ENCODE measurements at places on chromosomes 3 and 15.

GRCh38 chr3:119329551-119329950 is 35.4 kb downstream of the ARHGAP31 start:
- DNase-seq = no peak

DNA sequence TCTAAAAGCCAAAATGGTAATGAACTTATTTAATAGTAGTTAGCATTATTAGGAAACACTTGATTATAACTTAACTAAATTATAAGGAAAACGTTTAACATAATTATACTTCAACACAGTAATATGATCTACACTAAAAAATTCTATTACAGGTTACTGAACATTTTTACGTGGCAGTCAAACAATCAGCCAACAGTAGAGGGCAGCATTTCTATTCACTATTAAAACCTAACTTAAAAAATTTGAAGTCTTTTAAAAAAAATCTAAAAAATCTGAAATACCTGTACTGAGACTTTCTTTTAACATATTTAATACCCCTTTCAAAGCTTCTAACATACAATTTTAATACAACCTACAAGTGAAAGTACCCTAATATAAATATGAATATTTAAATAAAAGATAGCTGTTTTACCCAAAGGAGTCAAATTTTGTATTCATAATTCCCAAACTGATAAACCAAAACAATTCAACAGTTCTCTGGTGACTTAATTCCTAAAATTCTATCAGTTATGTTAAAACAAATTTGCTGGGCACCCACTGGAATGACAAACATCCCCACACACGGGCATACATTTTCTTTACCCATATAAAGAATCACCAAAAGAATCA is 41.5 kb downstream of the DLG1 start:
- DNase-seq = no peak

GRCh38 chr3:27500035-27500434 is 15.9 kb upstream of the SLC4A7 start:
- no peak for DNase-seq

DNA sequence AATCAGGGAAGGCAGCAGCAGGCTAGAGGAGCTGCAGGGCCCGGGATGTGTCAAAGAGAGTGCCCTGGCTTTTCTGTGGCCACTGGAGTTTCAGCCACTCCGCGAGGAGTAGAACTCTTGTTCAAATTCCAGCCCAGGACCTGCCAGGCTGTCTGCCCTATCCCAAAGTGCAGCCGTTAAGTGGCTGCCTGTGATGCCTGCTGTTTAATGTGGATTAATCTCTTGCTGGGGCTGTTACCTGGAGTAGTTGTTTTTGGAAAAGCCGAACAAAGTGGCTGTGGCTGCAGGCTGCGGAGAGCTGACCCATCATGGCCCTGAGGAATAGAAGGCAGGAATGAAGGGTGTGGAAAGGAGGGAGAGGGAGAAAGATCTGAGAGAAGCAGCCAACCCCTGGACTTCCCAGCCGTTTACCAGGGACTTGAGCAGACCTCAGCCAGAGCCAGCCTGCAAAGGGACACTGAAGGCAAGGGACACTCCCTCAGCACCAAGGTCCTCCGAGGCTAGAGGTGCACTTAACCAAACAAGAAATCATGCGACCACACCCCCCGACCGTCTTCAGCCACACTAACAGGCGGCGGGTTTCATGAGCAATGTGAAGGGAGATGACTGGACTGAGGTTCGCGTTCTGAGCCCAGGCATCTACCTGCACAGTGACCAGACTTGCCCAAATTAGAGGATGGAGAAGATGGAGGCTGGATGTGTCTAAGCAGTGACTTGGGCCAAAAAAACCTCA is 4.7 kb downstream of the CDAN1 start:
- DNase-seq = no peak

DNA sequence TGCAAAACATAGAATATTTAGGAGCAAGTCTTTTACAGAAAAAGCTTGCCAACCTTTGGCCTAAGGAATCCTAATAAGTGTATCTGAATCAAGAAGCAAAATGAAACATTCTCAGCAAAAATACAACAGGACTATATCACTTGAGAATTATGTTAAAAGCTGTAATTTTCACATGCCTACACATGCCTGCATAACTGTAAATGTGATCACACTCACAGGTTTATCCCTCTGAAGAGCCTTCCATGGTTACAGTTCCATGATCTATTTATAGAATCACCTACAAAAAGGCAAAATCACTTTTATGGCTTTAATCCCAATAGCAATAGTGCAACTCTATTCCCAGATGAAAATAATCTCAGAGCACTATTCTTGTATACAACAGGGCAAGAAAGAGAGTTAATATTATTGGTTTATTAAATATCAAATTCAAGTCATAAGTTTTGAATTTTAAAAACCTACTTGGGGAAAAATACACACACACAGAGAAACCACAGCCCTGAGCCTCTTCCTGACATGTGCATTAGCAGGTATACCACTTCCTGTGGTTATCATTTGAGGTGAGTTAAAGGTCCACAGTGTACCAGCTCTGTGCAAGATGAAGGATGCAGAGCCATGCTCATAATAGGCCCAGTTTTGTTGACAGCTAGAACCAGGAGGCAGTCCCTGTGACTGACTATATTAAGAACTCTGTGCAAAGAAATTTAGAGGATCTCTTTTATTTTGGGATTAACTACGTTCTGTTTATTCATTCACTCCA is 252.5 kb upstream of the TGFBR2 start:
- no peak for DNase-seq

DNA sequence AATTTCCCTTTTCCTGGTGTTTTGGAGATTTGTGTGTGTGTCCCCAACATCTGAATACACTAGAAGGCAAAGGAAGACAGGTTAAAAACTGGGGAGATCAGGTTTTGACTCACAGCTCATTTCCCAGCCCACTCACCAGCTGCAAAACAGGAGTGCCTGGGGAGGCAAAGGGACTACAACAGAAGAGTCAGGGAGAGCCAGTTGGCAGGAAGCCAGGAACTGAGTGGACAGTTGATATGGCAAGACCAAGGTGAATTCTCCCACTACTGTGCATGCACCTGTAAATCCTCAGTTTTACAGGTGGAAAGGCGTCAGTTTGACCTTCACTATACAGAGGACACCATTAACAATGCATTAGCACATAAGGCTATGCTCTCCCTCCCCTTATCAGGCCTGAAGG is 901.5 kb upstream of the SEMA6D start:
- no peak for DNase-seq

DNA sequence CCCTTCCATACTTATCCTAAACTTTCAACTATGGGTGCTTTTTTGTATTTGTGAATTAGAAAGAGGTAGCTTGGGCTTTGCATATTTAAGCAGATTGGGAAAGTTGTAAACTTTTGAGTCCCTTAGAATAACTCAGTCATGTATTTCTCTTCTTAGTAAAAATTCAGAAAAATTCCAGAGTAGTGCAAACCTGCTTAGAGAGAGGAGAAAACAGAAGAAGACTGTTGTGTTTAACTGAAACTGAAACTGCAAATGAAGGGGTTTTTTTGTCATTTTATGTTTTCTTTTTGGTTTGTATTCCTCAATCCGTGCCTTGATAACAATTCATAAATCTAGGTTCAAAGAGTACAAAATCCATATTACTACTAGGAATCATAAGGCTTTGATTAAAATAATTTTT is 31.3 kb downstream of the CD200 start:
- no peak for DNase-seq

DNA sequence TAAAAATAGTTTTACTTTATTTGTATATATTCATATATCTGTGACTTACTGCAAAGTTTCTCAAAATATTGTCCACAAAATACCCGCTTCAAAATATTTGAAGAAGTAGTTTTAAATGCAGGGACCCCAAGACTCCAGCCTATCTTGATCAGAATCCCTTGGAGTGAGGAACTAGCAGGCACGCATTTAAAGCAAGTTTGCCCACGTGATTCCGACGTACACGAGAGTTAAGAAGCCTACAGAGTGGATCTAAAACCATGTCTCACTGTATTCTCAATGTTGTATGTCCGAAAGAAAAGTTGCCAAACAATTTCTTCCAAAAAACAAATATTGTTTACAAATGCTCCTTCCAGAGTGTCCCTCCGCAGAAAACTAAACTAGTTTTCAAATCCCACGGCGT is 1.7 kb downstream of the GABRB3 start:
- no peak for DNase-seq

DNA sequence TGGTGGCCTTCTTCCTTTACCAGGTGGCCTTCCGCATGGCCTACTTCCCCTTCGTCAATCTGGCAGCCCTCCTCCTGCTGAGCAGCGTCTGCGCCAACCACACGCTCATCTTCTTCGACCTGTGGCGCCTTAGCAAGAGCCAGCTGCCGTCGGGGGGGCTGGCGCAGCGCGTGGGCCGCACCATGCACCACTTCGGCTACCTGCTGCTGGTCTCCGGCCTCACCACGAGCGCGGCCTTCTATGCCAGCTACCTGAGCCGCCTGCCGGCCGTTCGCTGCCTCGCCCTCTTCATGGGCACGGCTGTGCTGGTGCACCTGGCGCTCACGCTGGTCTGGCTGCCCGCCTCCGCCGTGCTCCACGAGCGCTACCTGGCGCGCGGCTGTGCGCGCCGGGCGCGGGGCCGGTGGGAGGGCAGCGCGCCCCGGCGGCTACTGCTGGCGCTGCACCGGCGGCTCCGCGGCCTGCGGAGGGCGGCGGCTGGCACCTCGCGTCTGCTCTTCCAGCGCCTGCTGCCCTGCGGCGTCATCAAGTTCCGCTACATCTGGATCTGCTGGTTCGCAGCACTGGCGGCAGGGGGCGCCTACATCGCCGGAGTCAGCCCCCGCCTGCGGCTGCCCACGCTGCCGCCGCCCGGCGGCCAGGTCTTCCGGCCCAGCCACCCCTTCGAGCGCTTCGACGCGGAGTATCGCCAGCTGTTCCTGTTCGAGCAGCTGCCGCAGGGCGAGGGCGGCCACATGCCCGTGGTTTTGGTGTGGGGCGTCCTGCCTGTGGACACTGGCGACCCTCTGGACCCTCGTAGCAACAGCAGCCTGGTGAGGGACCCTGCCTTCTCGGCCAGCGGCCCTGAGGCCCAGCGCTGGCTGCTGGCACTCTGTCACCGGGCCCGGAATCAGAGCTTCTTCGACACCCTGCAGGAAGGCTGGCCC is 9.9 kb downstream of the DISP2 start:
- DNase-seq = peak; percentile 89

GRCh38 chr3:120780977-120781376 is 38.4 kb downstream of the GTF2E1 start:
- DNase-seq = no peak

DNA sequence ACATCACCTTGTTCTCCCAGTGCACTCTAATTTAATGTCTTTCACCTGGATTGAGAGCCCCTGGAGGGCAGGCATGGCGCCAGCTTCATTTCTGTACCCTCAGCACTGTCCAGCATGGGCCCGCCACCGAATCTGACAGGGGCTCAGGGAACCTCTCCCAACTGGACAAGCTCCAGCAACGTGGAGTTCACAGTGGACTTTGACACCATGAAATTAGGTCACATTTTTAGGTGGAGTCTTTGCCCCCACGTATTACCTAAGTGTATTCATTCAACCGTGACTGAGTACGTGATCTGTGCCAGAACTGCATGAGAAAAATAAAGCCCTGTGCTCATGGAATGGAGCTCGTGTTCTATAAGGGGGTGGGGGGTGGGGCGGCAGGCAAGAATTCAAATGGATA is 94.1 kb upstream of the ATP2B2 start:
- no peak for DNase-seq

DNA sequence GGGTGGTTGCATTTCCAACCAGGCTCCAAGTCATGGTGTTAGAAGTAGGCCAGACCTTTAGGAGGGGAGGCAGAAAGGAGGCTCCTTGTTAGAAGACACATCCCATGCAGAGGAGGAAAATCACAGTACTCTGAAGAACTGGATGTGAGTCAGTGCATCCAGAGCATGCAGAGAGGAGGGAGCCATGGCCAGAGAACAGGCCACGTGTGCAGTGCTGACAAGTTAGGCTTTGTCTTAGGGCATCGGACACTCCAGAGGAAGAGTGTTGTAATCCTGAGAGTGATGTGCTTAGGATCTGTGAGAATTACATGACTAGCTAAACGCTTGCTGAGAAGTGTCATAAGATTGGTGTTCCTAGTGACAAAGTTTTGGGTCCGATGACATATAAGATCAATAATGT is 456.5 kb upstream of the THRB start:
- DNase-seq = no peak

DNA sequence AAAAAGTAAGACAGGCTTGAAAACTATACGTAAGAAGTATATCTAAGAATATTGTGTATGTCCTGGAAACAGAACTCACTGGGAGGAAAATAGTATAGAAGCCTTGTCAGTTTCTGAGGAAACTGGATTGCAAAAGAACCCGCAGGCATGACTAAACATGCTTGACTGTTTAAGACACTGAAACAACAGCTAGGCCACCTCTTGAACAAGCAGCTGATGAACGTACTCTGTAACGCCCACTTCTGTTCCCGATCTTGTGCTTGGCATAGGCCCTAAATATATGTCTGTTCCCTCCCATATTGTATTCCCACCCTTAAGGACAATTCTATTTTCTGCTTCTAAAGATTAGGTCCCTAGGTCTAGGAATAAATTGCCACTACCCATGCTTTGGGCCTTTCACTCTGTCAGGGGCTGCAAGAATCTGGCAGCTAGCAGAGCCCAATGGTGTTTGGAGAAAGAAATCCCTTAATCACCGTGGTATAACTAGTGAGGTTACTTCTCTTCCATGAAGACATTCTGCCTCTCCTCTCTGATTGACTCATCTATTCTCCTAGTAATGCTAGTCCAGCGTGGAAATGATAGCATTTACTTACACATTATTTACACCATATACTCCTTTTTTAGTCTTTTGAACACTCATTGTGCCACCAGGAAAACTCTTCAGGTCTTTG is 46.2 kb downstream of the CD200 start:
- DNase-seq = no peak

GRCh38 chr3:184977796-184978195 is 165.8 kb downstream of the VPS8 start:
- DNase-seq = no peak

DNA sequence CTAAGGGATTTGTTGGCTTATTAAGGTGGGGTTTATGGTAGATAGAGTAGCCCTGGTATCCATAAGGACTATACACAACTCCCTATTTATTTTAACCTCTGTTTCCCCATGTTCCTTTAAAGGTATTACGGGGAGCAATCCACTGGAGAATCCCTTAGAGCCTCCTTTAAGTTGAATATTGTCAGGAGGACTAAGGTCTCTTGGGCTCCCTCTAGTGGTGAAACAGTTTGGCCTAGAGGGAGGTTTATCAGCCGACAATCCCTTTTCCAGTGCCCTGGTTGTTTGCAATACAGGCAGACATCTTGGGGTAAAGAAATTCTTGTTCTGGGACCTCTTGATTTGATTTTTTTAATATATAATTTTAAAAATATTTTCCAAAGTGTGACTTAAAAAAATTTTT is 12.9 kb downstream of the OPA1 start:
- no peak for DNase-seq

DNA sequence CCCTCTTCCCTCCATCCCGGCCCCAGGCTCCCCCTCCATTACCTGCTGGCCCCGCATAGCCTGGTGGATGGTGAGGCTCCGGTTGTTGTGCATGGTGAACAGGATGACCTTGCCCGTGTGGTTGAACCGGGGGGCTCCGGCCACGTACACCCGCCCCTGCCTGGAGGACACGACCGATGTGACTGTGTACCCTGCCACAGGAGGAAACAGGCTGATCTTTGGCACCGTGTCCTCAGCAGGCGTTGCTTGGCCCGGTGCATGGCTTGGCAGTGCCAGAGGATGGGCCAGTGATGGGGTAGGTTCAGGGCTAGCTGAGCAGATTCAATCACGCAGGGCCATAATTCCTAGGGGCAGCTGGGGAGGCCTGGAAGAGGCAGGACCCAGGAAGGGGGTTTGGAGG is 58.1 kb downstream of the FEM1B start:
- no peak for DNase-seq

Data from activated T-cell treated with anti-CD3 and anti-CD28 coated beads, Interleukin-2, amount 50 U/mL, for 24 hours (primary cell).